ENCODE measurements at places on chromosomes 7 and 10. TPM values are rescaled to one million over a fixed set of nuclear protein-coding genes. Genes with fewer than 3 reads are reported as not detected.

PALD1 gene
- total RNA-seq = 0.38 TPM

DNA sequence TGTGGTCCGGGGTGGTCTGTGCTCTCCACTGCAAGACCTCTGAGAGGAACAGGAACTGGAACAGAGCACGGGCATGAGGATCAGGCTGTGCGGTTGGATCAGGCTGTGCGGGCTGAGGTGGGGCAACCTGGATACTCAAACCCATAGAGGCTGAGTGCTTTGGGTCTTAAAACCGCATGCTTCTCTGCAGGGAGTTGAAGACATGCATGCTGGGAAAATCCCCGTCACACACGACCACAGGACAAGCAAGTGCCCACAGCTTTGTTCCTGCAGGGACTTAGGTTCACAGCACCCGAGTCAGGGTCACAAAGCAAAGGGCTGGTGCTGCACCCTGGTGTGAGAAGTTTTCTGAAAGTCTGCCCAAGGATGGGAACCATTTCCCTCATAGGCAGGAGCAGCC, 221.2 kb downstream of the ZMYND11 start:
- no peak overlapping the region for H3K4me3 ChIP-seq
- H3K27me3 ChIP-seq = no peaks in the 10 kb centered on the region
- H3K36me3 ChIP-seq = peaks cover 9% of the 10 kb centered on the region
- H3K27ac ChIP-seq = no peak overlapping the region

- H3K36me3 ChIP-seq = peaks cover 43% of the 10 kb centered on the region
- peak overlapping the region; percentile 45 for H3K27ac ChIP-seq
Measured at GRCh38 chr10:87092376-87092860, 2.2 kb downstream of the GLUD1 start.

- DNase-seq = no peak
- H3K36me3 ChIP-seq = no peaks in the 10 kb centered on the region
Measured at GRCh38 chr10:132916421-132916841, 25.9 kb downstream of the CFAP46 start.

DNA sequence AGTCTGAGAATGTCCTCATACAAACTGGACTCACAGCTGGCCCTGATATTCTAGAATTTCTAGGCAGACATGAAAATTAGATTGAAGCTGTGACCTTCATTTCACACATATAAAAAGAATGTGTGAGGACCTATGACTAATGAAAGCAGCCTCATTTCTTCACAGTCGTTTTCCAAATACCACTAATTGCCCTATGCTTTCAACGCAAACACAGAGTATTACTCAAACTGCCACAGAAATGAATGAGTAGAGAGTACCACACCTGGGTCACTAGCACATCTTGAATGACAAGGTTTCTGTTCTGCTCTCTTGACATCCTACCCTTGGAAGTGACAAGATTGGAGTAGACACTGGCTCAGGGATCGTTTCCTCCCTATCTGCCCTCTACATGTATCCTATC, 142.4 kb downstream of the C1GALT1 start:
- H3K27ac ChIP-seq = no peak overlapping the region
- no peaks in the 10 kb centered on the region for H3K36me3 ChIP-seq
- H3K4me1 ChIP-seq = peaks cover 9% of the 10 kb centered on the region
- no peak overlapping the region for H3K4me3 ChIP-seq
- H3K27me3 ChIP-seq = peaks cover 16% of the 10 kb centered on the region
- no peak for DNase-seq

- DNase-seq = no peak
- peaks cover 38% of the 10 kb centered on the region for H3K4me1 ChIP-seq
- peaks cover 10% of the 10 kb centered on the region for H3K36me3 ChIP-seq
- H3K4me3 ChIP-seq = no peak overlapping the region
- H3K27me3 ChIP-seq = no peaks in the 10 kb centered on the region
Measured at GRCh38 chr7:36130236-36130945, 22.7 kb upstream of the EEPD1 start.

GRCh38 chr7:36440880-36441279, 51.2 kb downstream of the ANLN start:
- no peaks in the 10 kb centered on the region for H3K4me1 ChIP-seq
- no peak overlapping the region for H3K4me3 ChIP-seq
- H3K27me3 ChIP-seq = no peaks in the 10 kb centered on the region
- DNase-seq = no peak

DNA sequence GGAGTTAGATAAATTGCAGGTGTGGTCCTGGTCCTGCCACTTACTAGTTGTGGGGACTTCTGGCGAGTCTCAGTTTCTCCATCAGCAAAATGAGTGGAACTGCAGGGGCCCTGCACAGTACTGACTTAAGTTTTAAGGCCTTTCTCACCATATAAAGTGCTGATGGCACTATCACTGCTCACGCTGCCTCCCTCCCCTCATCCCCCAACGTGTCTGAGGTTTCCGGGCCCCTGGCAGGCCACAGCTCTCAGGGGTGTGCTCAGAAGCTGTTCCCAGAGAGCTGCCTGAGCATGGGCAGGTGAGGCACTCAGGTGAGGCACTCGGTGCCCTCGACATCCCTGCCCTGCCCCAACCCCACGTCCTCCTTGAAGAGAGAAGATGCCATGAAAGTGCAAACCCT, 74.2 kb downstream of the VOPP1 start:
- no peak overlapping the region for H3K4me3 ChIP-seq
- no peaks in the 10 kb centered on the region for H3K27me3 ChIP-seq
- no peaks in the 10 kb centered on the region for H3K36me3 ChIP-seq
- H3K4me1 ChIP-seq = no peaks in the 10 kb centered on the region
- no peak overlapping the region for H3K27ac ChIP-seq
- no peak for DNase-seq

DNA sequence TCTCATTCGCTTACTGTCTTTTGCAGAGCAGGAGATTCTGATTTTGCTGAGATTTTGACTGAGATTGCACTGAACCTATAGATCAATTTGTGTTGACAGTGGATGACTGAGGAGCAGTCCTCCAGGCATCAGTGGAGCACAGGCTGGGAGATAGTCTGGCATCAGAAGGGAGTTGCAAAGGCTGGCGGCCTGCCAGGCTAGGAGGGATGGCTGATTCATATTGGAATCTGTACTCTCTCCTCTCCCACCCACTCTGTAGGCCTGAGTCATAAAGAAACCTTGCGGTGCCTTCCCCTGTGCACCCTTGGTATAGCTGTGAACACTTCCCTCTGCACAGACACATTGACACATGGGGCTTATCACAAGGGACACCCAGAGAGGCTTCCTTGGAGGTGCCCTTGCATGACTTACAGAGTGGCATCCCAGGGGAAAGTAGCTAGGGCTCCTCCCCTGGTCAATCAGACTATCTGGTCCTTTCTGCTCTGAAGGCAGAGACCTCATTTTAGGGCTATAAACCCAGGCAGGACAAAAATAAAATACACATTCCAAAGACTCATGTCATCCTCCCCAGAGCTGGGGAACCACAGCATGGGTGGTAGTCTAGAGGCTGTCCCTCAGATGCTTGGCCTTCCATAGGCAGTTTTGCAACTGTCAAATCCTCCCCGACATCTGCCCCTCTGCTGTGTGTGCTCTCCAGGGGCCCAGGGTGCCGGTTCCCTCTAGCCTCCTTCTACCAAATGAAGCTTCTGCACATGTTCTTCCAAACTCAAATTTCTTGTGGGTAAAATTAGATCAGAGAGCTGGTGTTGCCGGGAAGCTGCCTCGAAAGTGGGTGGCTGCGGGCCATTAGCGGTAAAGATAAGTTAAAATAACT, 37.4 kb upstream of the EEPD1 start:
- peak overlapping the region; percentile 93 for H3K27ac ChIP-seq
- H3K4me3 ChIP-seq = peak overlapping the region; percentile 57
- no peaks in the 10 kb centered on the region for H3K27me3 ChIP-seq

- no peaks in the 10 kb centered on the region for H3K36me3 ChIP-seq
- peaks cover 7% of the 10 kb centered on the region for H3K27me3 ChIP-seq
- H3K4me3 ChIP-seq = no peak overlapping the region
- H3K27ac ChIP-seq = no peak overlapping the region
Measured at GRCh38 chr7:29318853-29319718, 124.5 kb downstream of the CHN2 start.

- no peak overlapping the region for H3K27ac ChIP-seq
- no peak for DNase-seq
- no peaks in the 10 kb centered on the region for H3K4me1 ChIP-seq
- no peak overlapping the region for H3K4me3 ChIP-seq
- no peaks in the 10 kb centered on the region for H3K27me3 ChIP-seq
Measured at GRCh38 chr10:131195558-131196159, 115.9 kb downstream of the TCERG1L start.

GRCh38 chr7:26233902-26234511, 32.5 kb downstream of the CBX3 start:
- no peaks in the 10 kb centered on the region for H3K36me3 ChIP-seq
- no peak for DNase-seq
- peaks cover 38% of the 10 kb centered on the region for H3K27me3 ChIP-seq
- no peak overlapping the region for H3K27ac ChIP-seq
- H3K4me1 ChIP-seq = no peaks in the 10 kb centered on the region
- no peak overlapping the region for H3K4me3 ChIP-seq

DNA sequence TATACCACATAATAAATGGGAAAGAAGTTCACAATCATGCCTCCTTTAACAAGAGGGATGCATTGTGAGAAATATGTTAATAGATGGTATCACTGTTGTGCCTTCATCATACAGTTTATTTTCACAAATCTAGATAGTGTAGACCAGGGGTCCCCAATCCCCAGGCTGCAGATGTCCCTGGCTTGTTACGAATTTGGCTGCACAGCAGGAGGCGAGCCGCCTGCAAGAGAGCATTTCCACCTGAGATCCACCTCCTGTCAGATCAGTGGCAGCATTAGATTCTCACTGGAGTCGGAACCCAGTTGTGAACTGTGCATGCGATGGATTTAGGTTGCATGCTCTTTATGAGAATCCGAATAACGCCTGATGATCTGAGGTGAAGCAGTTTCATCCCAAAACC, 361.9 kb upstream of the ZWINT start:
- no peak overlapping the region for H3K27ac ChIP-seq
- no peak for DNase-seq
- no peak overlapping the region for H3K4me3 ChIP-seq
- no peaks in the 10 kb centered on the region for H3K4me1 ChIP-seq
- H3K36me3 ChIP-seq = no peaks in the 10 kb centered on the region

DNA sequence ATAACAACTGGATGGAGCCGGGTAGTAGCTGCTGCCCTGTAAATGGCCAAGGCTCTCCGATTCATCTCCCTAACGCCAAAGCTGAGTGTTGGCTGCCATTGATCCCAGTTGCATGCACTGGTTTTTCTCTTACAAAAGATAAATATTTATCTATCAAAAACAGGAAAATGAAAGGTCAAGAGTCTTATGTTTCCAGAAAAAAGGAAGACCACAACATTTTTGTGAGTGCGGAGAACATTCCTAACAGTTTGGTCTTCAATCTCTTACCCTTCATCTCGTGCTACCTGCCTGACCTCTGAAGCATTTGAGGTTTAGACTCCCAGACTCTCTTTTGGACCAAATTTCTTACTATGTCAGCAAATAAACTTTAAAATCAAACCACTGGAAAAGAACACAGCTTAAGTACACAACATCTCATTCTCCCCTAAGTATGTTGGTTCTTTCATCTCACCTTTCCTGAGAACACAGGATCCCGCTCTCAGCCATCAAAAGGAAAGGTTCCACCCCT, 61.6 kb downstream of the SORBS1 start:
- DNase-seq = no peak
- H3K4me3 ChIP-seq = no peak overlapping the region
- H3K27me3 ChIP-seq = no peaks in the 10 kb centered on the region
- H3K36me3 ChIP-seq = no peaks in the 10 kb centered on the region
- H3K27ac ChIP-seq = no peak overlapping the region

DNA sequence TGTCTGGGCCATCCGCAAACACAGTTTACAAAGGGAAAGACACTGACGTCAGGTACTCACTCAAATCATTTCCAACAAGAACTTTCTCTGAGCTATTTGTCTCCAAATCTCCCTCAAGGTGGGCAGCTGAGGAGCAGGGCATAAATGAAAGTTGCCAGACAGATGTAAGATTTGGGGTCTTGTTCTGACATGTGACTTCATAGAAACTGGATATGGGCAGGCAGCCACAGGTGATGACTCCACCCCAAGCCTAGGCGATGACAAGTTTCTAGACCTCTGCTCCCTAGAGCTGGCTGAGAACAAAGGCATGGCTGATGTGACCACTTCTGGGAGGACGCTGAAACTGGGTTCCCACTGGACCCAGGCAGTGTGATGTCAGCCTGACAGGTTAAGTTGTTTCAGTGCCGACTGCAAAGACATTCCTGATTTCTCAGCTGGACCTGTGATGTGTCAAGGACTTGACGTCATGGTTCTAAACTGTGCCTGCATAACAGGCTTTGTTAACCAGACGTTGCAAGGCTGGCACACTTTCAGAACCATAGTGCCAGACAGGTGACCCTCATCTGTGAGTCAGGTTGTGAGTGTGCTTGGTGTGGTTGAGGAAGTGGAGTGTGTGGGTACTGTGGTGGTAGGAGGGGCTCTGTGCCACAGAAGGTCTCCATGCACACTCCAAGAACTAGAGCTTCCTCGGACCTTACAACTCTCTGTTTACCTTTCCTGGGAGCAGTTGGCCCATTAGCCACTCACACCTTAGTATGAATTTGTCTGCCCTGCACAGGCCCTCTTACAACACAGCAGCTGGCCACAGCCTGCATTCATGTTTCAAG, 39.9 kb upstream of the EBF3 start:
- no peaks in the 10 kb centered on the region for H3K36me3 ChIP-seq
- H3K27me3 ChIP-seq = no peaks in the 10 kb centered on the region
- no peak for DNase-seq
- no peaks in the 10 kb centered on the region for H3K4me1 ChIP-seq
- H3K27ac ChIP-seq = no peak overlapping the region
- no peak overlapping the region for H3K4me3 ChIP-seq

DNA sequence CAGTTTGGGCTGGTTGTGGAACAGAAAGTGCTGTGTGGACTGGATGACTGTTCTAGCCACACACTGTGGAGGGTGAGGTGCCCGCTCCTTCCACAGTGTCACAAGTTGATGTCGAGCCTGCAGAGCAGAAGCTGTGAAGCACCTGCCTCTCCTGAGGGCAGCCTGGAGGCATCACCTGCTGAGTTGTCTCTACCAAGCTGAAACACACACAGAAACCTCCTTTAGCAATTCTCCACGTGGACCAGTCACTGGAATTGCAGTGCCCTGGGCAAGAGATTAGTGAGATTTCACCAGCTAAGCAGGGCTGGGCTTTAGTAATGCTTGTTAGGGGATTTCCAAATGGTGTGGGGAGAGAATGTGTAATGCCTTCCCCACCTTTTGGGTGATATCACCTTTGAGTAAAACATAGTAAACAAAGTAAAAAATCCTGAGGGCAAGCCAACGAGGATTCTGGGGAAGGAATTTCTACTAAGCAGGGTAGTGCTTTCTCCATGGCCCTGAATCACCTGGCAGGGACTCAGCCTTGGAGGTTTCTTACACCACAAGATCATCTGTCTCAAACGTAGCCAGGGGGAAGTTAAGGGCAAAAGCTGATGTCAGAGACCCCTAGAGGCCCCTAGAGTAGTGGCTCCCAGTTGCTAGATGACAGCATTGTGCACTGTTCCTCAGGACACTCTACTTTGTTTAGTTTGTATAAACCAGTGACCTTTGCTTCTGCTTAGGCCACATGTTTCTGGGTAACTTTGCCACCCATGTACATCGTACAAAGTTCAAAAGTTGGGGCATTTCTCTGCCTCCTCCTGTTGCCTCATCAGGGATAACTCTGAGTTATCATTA, 233.1 kb upstream of the IGFBP3 start:
- H3K27me3 ChIP-seq = no peaks in the 10 kb centered on the region
- no peaks in the 10 kb centered on the region for H3K36me3 ChIP-seq
- DNase-seq = peak; percentile 51
- peak overlapping the region; percentile 65 for H3K27ac ChIP-seq

Data from Calu3 (cell line).